ENCODE measurements at places on chromosomes 1 and 21.

GRCh38 chr1:207823880-207824566, 72.2 kb downstream of the CD46 start:
- DNase-seq, result peak; percentile 89

- DNase-seq, result no peak
Measured at GRCh38 chr1:190104961-190105360, 372.7 kb downstream of the BRINP3 start.

GRCh38 chr1:37410815-37411214, 63.6 kb upstream of the ZC3H12A start:
- DNase-seq, result no peak

GRCh38 chr1:109986054-109986444, 1.5 kb downstream of the AHCYL1 start:
- no peak for DNase-seq
